Hypothalamus (tissue), 51 donors: ENCODE measurements at places on chromosomes 5 and 9.

DNA sequence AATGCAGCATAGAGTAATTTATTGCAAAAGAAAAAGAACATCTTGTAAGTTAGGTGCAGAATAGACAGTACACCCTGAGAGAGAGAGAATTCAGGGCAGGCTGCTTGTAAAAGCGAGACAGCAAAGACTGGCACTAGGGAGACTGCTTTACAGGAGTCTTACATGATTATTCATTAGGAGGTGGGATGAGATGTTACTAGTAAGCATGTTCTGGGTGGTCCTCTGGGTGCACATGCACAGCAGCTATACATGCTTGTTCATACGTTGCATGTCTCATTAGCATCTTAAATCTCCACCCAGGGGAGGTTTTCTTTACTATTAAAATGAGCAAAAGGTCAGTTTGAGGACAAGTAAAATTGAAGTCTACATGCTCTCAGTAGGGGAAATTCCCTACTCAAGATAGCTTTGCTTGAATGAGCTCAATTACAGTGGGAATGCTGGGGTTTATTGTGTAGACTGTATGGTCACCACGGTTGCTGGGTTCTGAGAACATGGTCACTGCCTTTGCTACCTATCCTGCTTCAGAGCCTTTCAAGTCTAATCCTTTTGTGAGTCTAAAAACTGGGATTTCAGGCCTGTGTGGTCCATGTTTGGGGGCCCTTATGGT lies 60.6 kb downstream of the RGS7BP start:
- no peak for DNase-seq

- DNase-seq = no peak
Observed at GRCh38 chr9:29588361-29588760, 2015.1 kb upstream of the C9orf72 start.

- DNase-seq = no peak
Observed at GRCh38 chr9:88303721-88304451, 84.4 kb upstream of the SPIN1 start.

- DNase-seq = no peak
Observed at GRCh38 chr5:37132646-37133045, 116.5 kb downstream of the CPLANE1 start.

- no peak for DNase-seq
Observed at GRCh38 chr9:120904978-120905301, 21.7 kb downstream of the TRAF1 start.

GRCh38 chr5:2272755-2273154 lies 390.0 kb upstream of the IRX4 start:
- no peak for DNase-seq

GRCh38 chr5:100889165-100889743 lies 13.8 kb downstream of the ST8SIA4 start:
- DNase-seq = no peak

- DNase-seq = no peak
Observed at GRCh38 chr5:63820577-63820976, 141.7 kb downstream of the HTR1A start.

DNA sequence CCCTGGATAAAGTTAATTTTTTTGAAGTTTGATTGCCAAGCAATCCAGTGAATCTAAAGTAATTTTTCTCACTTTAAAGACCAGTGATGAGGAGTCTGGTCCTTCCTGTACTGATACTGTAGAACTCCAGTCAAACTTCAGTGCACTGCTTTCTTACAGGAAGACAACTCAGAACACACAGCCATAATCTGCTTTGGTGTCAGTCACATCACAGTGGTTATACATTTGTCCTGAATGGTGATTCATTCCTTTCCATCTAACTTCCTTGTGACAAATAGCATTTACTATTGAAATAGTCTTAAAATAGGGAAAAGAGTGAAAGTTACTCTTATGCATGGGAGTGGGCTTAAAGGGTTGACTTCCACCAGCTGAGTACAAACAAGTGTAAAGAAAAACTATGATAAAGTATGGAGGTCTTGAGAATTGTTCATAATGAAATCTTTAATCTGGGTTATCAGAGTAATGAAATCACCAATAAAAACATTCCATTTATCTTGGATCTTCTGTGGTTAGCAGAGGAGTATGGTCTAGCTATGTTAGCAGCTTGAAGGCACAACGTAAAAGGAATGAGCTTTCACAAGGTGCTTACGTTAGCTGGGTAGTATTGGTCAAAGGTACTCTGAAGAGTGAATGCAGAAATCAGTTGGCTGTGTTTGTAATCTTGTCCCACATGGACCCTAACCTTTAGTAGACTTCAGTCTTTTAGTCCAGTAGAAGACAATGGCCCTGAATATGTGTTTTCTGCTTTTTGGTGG lies 41.5 kb downstream of the DCP2 start:
- DNase-seq = no peak

DNA sequence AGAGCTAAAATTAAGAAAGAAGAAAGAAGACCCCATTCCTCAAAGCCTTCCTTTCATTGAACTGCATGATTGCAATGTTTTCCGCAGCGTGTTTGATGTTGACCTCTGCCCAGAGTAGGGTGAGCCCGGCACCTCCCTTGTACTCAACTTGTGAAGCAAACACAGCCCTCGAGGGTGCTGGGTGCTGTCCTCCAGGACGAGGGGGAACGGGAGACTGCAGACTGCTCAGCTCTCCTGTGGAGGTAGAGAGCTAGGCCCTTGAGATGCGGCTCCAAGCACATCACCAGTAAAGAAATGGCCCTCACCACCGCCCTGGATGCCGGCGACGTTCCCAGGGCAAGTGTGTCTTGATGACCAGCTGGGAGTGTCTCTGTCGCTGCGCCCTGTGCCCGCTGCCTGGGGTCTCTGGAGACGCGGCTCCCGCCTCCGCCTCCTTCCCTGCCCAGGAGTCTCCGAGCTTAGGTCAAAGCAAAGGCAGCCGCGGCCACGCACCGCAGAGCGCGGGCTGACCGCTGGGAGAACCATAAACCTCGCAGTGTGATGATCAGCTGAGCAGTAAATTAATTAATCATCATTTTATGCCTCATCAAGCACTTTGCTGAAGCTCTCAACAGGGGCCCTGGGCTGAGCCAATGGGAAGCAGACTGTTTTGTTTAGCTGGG lies 108.7 kb downstream of the IRX2 start:
- DNase-seq = no peak

- no peak for DNase-seq
Observed at GRCh38 chr9:123373946-123374345, 17.9 kb downstream of the CRB2 start.

DNA sequence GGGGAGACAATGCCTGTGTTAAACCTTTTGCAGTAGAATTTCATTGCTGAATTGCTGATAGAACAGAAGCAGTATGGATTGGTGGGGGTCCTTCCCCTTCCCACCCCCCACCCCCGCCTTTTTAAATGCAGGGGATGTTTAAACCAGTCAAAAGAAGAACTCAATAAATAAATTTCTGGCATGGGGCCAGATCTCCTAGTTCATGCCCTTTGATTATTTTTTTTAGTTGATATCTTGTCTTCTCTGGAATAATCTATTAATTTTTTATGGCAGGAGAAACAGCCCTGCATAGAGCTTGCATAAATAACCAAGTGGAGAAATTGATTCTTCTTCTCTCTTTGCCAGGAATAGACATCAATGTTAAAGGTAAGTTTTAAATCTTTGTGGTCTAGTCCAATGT lies 72.8 kb downstream of the SLF1 start:
- no peak for DNase-seq

- no peak for DNase-seq
Observed at GRCh38 chr9:134155812-134156377, 8.5 kb downstream of the RNU6ATAC start.

- no peak for DNase-seq
Observed at GRCh38 chr9:12425878-12426864, 267.0 kb upstream of the TYRP1 start.

DNA sequence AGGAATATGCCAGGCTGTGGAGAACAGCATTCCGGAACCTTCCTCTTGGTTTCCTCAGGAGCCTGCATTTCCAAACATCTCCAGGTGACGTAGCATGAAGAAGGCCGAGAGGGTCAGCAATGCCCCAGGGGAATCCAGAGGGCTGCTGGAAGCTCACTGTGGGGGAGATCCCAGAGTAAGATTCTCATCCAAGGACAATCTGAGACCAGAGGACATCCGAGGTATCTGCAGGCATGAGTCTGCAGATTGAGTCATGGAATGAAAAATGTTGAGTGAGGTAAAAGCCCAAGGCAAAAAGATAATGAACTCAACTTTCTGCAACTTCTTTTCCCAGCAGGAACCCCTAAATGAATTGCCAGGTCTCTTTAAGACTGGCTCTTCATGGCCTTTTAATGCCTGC lies 73.5 kb downstream of the KIF4B start:
- no peak for DNase-seq

DNA sequence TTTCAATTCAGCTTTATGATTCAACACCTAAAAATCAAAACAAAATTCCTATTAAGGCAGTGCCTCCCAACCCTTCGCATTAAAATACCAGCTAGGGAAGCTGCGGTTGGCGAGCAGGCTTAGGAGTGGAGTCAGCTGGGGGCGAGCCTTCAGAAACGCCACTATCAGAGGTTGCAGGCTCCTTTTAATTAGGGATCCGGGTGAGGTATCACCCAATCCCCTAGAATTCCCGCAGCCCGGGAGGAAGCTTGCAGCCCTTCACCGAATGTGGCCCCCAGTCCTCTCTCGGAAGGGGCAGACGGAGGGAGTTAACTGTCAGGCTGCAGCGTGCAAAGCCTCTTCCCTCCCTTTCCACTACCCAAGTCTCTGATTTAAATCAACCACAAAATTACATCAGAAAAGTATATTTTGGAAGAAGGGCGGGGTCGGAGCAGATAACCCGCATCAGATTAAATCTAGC lies 1.7 kb downstream of the STC2 start:
- DNase-seq = no peak

DNA sequence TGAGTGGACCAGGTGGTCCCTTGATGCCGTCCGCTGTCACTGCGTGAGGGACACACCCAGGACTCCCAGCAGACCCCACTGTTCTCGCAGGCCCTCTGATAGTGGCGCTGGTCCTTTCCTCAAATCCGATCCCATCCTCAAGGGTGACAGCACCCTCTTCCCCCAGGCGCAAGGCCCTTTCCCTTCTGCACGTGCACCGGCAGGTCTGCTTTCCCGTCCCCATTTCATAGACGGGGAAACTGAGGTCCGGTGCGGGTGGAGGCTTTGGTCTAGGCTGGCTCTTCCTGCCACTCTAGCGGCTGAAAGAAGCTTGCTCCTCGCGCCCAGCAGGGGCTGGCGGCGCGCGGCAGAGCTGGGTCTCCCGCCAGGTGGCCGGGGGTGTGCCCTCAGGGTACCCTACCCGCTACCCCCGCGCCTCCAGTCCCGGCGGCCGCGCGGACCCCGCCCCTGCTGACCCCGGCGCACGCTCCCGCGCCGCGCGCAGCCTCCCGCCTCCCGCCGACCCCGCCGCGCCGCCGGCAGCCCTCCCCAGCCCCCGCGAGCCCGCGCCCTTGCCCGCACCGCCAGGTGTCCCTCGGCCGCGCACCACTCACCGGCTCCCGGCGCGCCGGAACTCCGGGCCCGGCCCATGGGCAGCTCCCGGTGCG lies 453 bp downstream of the RASGEF1C start:
- peak; percentile 42 for DNase-seq

GRCh38 chr9:100082782-100083181 lies 16.0 kb downstream of the ERP44 start:
- DNase-seq = no peak

DNA sequence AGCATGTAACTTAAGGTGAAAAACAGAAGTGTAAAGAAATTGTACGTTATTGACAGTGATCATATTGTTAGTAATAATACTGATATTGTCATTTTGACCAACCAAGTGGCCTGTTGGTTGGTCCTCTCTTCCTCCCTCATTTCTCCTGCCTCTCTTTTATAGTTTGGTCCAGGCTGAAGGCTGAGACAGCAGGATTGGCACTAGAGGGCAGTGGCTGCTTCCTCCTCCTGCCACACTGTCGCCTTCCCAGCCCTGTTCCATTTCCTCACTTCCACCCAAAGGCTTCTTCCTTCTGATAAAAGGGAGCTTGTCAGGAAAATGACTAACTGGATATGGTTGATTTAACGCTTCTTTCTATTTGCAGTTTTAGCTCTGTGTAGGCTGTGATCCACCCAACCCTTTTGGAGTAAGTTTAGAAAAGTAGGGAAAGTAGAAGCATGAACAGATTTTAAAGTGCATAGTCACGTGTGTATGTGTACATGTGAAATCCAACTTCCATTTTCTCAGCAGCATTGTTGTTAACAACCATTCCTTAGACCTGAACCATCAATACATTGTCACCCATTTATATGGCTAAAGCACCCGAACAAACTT lies 35.6 kb downstream of the PTCD2 start:
- peak; percentile 2 for DNase-seq

GRCh38 chr5:76385540-76385939 lies 17.5 kb upstream of the IQGAP2 start:
- DNase-seq = no peak

DNA sequence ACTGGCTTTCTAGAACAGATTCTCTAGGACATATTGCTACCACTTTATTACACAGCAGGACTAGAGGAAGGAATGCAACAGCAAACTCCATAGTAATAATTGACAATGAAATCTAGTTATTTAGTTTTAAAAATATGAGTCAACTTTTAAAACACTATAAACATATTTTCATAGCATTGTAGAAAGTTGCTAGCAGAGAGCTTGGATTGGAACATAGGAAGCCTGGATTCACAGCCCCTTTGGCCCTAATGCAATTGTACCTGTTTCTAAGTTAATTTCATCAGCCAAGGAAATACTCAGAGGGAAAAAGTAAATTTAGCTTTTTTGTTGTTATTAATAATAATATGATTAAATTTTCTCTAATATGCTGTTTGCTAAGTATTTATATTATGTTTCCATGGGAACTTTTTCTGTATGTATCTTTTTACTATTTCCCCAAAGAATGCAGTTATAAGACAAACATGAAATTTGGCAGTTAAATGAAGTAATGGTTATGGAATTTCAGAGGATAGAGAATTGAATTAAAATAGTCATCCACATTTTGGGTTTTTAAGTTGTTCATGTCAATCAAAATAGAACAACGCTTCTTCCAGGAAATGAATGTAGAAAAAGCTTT lies 45.6 kb downstream of the VCAN start:
- DNase-seq = no peak

GRCh38 chr9:90774682-90775081 lies 26.9 kb upstream of the SYK start:
- DNase-seq = no peak

- DNase-seq = no peak
Observed at GRCh38 chr5:90590170-90590569, 31.6 kb downstream of the ADGRV1 start.

DNA sequence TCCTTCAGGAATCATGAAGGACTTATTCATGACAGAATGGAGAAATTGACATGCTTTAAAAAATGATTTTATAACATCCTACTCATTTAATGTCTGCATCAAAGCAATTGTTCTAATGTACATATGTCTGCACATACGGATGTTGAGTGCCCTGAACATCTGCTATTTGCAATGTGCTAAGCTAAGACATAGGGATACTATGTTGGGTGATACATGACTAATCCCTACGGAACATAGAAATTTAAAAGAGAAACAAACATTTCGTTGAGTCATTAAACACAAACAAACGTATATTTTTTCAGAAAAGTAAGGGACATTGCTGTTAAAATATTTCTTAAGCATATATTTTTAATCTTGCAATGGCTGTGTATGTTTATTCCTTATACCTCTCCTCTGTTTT lies 686.5 kb upstream of the ADAMTS16 start:
- DNase-seq = no peak

GRCh38 chr9:27750566-27750965 lies 177.3 kb upstream of the C9orf72 start:
- no peak for DNase-seq

- DNase-seq = no peak
Observed at GRCh38 chr5:26884481-26884880, 153.9 kb downstream of the CDH9 start.

- DNase-seq = no peak
Observed at GRCh38 chr5:165152058-165152457, 1646.6 kb downstream of the MAT2B start.

GRCh38 chr9:127897193-127897692 lies 2.2 kb downstream of the ST6GALNAC6 start:
- DNase-seq = peak; percentile 74
